Inflammatory macrophage (primary cell): ENCODE measurements at places on chromosomes 3 and 15.

DNA sequence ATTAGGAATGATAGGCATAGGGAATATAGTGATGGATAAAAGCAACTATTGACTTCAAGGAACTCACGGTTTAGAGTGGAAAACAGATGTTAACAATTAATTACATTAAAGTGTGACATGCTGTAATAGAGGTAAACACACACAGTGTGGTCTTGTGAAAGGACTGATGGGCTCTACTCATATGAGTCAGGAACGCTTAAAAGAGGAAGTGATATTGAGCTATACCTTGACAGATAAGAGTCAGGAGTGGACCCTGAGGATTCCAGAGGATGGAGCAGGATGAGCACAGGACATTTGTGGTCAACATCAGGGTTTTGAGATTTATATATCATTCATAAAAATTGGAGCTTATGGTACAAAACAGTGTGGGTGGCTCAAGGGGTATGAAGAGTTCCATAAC, 11.0 kb downstream of the EXOG start:
- DNase-seq = no peak

DNA sequence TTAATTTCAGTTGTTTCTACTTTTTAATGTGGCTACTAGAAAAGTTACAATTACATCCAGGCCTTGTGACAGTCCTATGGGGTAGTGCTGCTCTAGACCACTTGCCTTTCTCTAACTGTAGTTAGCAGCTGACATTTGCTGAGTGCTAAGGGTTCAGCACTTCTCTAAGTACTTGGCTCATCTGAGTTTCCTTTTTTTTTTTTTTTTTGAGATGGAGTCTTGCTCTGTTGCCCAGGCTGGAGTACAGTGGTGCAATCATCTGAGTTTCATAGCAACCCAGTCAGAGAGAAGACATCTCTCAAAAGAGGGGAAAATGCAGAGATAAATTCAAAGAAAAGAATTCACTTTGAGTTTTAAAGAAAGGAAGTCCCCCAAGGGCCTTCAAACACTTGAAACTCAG, 130.8 kb downstream of the MYLK start:
- peak; percentile 23 for DNase-seq

- DNase-seq = peak; percentile 6
These were observed 126.4 kb downstream of the P2RY1 start for GRCh38 chr3:152961323-152961722.

DNA sequence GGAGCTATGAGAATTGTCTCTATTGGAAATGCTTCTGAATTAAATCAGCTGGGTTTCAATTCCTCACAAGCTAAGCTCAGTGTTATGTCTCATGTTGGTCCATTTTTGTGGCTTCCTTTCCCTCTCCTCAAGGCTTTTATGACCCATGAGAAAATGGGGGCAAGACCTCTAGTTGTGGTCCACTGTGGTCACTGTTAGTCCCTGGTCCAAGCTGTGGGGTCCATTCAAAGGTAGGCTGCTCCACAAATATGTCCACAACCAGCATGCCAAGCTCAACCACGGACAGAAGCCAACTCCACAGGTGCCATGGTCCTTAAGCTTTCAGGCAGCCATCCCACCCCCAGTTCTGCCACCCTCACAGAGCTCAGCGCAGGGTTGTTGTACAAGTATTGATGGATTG, 14.9 kb upstream of the TPM1 start:
- DNase-seq = no peak

DNA sequence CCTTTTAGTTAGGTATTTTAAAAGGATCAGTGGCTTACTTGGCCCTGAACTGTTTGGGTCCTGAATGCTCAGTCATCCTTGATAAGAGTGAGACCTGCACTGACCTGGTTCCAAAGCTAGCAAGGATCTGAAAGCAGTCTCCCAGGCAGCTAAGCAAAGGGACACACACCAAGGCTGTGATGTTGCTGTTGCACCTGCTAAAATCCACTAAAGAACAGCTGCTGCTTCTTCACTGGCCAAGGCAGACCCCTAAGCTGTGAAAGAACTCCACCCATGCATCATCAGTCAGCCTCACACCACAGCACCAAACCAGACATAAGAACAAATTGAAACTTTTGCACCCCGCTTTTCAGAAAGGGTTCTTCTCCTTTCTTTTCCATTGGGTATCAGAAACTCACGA, 213.4 kb upstream of the STT3B start:
- no peak for DNase-seq

GRCh38 chr3:185744997-185745843, 79.6 kb downstream of the IGF2BP2 start:
- peak; percentile 87 for DNase-seq

- peak; percentile 35 for DNase-seq
These were observed 682 bp downstream of the ETFA start for GRCh38 chr15:76310475-76311099.

- DNase-seq = no peak
These were observed 26.5 kb upstream of the POLR2M start for GRCh38 chr15:57680021-57680420.

DNA sequence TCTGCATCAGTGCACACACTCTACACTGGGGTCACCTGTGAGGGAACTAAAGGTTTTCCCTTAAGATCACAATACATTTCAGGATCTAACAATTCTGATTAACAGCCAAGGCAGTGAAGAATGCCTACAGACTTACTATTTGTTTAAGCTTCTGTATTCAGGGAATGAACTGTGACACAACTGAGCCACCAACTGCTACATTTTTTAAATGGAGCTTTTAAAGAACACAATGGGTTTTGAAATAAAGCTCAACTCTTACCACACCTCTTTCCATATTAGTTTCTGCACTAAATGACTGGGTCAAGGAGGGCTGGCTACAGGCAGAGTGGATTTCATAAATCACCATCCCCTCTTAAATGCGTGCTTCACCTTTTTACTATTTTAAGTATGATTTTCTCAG, 100.2 kb downstream of the TMCC1 start:
- peak; percentile 53 for DNase-seq

- DNase-seq = no peak
These were observed 13.4 kb downstream of the B4GALT4 start for GRCh38 chr3:119227070-119227850.

- peak; percentile 32 for DNase-seq
These were observed 1.6 kb upstream of the TTLL3 start for GRCh38 chr3:9808345-9809037.

GRCh38 chr15:97899981-97900380, 60.5 kb upstream of the ARRDC4 start:
- no peak for DNase-seq
